ENCODE measurements at places on chromosomes 4 and X.

GRCh38 chrX:48468247-48468671 is 1.8 kb downstream of the SLC38A5 start:
- peak; percentile 28 for DNase-seq

DNA sequence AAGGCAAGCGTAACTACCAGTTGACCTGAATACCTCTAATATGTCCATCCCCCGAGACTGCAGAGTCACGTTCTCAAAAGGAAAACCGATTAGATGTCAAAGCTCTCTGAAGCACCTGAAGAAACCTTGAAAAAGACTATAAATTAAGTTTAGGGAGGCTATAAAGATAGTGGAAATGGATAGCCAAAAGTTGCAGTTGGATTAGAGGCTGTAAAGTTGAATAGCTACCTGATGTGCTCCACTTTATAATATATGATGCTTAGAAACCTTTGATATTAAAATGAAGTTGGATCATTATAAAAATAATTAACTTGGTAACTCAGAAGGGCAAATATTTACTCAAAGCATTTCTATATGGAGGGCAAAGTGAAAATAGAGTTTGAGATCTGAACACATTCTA is 506.6 kb upstream of the AGA start:
- no peak for DNase-seq

DNA sequence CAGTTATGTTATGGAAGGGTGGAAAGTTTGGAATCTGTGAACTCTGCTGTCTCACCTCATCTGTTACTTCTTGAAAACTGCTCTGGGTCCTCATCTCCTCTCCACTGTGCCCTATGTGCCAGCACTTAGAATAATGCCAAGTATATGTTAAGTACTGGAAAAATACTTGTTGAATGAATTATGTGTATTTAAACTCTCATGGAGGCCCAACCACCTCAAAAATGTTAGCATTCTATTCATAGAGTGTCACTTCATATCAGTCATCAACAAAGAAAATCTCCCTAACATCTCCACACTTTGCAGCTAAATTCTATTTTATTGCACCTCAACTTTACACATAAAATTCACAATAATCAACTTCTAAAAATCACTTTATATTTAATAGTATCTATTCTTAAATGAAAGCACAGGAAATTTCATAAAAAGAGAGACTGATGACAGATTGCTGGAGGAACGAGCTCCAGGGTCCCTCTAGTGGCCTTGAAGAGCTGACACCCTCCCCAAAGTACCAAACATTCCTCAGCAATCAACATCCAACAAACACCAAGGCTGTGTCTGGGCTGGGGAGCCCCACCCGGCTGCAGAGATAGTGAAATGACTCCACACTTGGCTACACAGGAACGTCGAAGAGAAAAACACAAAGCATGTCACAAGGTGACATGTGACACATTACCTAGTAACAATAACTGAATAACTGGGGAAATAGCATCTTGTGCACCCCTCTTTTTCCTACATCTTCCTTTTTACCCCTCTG is 45.8 kb downstream of the SLC39A8 start:
- no peak for DNase-seq

DNA sequence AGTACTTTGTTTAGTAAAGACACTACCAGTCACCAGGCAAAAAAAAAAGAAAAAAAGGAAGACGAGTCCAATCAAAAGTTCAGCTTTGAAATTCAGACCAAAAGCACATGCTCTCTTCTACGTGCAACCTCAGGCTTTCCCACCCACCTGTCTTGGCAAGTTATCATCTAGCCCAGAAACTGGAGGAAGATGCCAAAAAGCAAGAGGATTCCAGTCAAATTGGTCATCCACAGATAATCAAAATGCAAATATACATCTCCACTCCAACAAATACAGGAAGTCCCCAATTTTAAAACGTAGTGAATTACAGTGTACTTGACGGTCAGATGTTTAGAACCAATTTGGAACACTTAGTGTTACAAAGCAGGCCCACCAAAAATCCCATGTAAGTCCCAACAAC is 96.5 kb downstream of the PALLD start:
- DNase-seq: no peak

- DNase-seq: no peak
Observed at GRCh38 chr4:124322234-124323065, 390.1 kb downstream of the ANKRD50 start.

DNA sequence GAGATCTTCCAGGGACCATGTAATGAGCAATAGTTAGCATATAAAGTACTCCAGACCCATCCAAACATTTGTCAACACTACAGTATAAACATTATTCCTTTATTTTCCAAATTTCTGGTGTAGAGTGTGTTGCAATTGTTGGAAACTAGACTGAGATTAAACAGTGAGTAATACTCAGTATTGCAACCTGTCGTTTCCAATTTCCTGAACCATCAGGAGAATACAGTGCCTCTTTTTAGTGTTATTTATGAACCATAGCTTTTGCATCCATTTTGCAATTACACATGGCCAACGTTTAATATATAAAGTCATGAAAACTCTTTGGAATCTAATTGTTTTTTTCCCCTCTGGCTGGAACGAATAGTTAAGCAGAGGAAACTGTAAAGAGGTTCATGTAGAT is 58.3 kb upstream of the DHRSX start:
- no peak for DNase-seq

- no peak for DNase-seq
Observed at GRCh38 chr4:101119141-101119540, 228.2 kb downstream of the PPP3CA start.

GRCh38 chrX:123408821-123409737 is 225.0 kb downstream of the GRIA3 start:
- no peak for DNase-seq

- no peak for DNase-seq
Observed at GRCh38 chrX:123990169-123990568, 28.7 kb downstream of the STAG2 start.

- no peak for DNase-seq
Observed at GRCh38 chrX:12139934-12140611, 1.8 kb downstream of the FRMPD4 start.

- DNase-seq: no peak
Observed at GRCh38 chrX:21661316-21661715, 3.2 kb upstream of the KLHL34 start.

GRCh38 chrX:9234315-9234714 is 200.4 kb upstream of the FAM9B start:
- no peak for DNase-seq

DNA sequence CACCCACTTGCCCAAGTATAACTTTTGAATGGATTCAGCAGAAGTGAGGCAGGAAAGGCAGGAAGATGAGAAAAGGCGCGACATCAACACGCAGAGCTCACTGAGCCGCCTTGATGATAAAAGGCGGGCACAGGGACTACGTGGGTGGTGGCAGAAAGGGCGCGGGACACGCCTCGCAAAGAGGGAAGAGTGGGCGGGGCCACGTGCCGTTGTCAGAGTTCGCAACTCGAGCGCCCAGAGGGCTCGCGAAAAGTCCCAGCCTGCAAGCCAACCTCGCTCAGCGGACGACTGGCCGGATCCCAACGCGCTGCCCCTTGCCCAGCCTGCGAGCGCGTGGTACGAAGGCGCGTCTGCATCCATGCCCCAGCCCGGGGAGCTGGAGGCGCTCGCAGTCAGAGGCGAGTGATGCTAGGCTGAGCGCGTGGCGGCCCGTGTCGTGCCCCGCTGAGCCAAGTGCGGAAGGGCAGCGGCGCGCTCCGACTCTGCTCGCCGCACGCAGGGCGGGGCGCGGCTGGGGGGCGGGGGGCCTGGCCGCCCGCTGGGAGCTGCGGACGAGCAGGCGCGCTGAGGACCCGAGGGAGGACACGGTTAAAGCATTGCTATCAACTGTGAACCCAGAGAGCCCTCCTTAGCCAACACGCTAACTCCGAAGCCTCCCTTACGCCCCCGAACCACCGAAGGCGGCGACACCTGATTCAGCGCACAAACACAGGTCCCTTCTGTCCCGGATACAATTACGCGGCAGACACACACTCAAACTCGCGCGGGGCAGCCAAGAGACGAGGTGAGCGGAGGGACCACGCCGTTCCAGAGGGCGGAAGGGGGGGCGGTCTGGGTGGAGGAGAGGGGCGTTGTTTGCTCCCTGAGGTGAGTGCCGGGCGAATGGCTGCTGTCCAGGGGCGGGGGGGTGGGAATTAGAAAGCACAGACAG is at the start of gene UGT8:
Gene UGT8, plus strand, starts transcription at position 617 of the 931 bp plus-strand sequence. CDS start 24,074 bp downstream, outside the sequence.
- DNase-seq: peak; percentile 13

DNA sequence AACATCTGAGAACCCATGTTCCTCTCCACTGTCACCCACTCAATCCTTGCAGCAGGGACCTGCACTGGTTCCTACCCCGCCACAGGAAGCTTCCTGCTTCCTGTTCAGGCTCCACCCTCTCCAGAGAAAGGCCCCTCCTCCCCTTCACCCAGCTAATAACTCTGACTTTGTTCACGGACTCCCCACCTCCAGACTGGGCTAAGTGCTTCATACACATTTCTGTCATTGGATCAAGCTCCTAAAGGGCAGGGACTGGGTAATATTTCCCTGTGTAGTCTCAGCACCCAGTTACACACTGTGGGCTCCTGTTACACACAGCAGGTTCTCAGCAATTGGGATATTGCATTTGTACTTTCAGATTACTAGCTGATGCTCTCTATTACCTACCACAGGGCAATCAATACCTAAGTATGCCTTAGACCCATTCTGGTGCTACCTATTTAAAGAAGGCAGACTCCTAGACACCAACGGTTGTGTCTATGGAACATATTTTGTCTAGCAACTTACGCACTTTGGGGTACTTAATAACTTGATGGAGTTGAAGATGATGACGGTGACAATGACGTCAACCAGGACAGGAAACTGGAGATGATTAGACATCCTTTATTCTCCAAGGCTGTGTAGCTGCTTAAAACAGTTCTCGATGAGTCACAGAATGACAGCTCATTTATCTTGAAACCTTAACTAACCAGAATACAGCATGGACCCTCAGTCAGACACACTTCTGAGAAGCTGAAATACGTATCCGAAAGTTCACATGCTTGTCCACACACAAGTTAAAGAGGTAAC is 58.1 kb downstream of the MAML3 start:
- DNase-seq: no peak

GRCh38 chr4:147378780-147379179 is 102.1 kb upstream of the EDNRA start:
- no peak for DNase-seq

- DNase-seq: no peak
Observed at GRCh38 chrX:149392921-149393320, 112.2 kb downstream of the IDS start.

DNA sequence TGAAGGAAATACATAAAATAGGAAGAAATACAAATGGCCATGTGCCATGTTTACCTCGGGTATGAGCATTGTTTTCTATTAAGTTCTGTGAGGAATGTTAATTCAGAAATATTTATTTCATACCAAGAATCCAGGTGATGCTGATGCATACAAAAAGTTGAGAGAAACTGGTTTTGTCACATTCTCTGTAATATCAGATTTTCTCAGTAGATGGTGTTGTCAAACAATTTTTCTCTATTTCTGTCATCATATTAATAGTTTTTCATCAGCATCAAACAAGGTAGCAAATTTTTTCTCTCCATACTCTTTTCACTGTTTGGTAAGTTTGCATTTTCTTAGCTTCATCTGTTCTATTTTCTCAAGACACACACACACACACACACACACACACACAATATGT is 179.8 kb downstream of the KLHL4 start:
- DNase-seq: no peak

- no peak for DNase-seq
Observed at GRCh38 chr4:78747475-78747922, 28.7 kb upstream of the BMP2K start.

- no peak for DNase-seq
Observed at GRCh38 chrX:150607201-150607600, 38.8 kb downstream of the MTM1 start.

GRCh38 chr4:20639346-20639745 is 60.9 kb upstream of the PACRGL start:
- no peak for DNase-seq

GRCh38 chr4:143384381-143384994 is 47.8 kb downstream of the GAB1 start:
- DNase-seq: no peak
